Stomach (tissue), 19 donors: ENCODE measurements at places on chromosomes 7 and 10. TPM values are rescaled to one million over a fixed set of nuclear protein-coding genes. Genes with fewer than 3 reads are reported as not detected.

GRCh38 chr10:124696446-124697392 is 47.5 kb downstream of the FAM53B start:
- DNase-seq, result no peak

DNA sequence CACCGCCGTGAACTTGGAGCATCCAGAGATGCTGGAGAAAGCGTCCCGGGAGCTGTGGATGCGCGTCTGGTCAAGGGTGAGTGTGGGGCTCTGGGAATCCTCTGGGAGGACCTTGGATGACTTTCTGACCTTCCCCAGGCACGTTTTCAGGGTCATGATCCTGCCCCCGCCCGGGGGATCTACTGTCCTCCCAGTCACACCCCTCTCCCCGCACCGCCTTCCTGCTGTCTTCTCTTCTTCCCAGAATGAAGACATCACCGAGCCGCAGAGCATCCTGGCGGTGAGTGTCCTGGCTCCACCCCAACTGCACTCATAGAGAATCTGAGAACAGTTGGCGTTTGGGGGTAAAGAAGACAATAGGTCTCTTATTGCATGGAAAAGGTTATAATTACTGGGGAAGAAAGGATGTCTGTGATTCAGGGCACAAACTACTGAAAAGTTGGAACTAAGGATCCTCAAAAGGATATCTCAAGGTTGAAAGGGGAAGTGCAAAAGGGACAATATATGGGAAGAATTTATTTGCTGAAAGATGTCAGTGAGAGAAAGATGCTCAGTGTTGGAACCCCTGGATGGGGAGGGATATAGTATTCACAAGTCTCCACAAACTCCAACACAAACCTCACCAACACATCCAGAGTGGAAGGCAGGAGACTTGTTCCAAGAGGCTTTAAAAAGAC is 1.9 kb downstream of the GSTK1 start:
- DNase-seq, result no peak

The PNLIPRP2 gene
- total RNA-seq, result not detected

GRCh38 chr7:148912758-148913541 is 28.9 kb upstream of the EZH2 start:
- no peak for DNase-seq

DNA sequence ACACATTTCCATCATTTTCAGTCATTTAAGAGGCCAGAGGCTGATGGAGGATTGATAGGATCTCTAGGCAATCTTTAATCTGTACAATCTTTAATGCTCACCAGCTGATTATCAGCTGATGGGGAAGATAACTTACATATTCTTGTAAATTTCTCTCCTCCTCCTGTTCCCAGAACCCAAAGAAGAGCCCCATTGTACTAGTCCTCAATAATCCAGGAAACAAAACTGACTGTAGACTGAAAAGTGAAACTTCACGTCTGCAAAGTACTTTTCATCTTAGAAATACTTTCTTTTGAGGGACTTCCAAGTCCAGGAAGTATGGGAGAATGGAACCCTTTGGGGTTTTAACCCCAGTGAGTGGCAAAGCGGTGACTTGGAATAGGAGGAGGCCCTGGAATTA is 283.3 kb downstream of the FRMD4A start:
- DNase-seq, result no peak

- no peak for DNase-seq
Observed at GRCh38 chr10:22629852-22630233, 84.5 kb downstream of the PIP4K2A start.

The FAM185A gene
- 15.6 TPM for total RNA-seq

The ICA1 gene
- total RNA-seq, result 59.1 TPM

DNA sequence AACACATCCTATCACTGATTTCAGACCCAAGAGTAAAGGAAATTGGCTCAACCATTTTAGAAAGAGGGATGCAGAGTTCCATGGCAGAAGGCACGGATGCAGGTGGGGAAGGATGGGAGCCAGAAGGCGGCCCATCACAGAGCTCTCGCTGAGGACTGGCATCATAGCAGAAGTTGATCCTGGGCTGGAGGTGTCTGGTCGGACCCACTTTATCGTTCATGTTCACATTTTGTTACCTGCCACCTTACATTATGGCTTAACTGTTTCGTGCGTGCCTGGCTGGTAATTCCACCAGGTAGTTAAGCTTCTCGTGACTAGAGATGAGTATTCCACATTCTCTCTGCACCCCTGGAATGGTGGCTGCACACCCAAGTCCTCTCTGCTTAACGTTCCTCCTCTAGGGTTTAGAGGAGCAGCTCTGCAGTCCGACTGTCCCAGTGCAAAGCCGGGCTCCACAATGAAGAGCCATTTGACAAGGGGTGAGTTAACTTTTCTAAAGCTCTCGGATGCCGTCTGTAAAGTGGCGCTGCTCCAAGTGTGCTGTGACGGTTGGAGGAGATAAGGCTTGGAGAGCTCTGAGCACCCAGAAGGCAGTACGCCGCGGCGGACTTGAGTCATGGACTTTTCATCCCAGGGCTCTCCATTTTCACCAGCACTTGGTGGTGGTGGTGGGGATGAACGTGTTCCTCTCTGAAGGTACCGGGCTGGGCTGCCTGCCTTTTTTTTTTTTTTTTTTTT is 157.1 kb upstream of the SHH start:
- DNase-seq, result peak; percentile 67

GRCh38 chr7:22578007-22578733 is 78.2 kb upstream of the STEAP1B start:
- DNase-seq, result no peak

The TLX1 gene
- total RNA-seq, result not detected

DNA sequence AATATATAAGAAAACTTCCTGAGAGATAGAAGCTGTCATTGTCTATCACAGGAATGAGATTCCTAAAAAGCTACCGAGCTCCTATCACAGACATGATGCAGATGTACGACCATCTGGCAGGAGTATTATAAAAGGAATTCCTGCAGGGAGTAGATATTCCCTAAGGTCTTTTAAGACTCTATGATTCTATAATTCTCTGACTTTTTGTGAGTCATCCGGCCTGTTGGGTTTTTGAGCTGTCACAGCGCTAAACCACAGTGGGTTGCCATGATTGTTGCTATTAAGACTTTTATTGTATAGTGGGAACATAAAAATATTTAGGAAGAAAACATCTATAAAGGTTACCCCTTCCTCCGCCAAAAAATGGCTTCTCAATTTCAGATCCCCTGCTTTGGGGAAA is 223.4 kb downstream of the BMPER start:
- DNase-seq, result no peak

The C7orf57 gene
- total RNA-seq, result not detected

DNA sequence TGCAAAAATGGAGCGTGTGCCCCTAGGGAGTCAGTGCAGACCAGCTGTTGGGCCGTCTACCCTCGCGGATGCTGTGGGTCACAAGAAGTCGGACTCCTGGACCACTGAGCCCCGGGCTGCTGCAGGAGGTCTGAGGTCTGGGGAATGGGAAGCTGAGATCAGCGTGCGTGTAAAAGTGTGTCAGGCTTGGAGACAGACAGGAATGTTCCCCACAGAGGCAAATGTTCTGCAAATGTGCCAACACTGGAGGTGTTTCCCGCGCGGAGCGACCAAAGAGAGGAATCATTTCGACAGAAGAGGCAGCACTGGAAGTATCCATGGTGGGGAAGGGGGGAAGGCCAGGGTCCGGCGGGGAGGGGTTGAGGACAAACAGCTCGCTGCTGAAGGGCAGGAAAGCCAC is 643.8 kb upstream of the MGMT start:
- no peak for DNase-seq

- no peak for DNase-seq
Observed at GRCh38 chr10:79180414-79181221, 111.9 kb downstream of the ZMIZ1 start.

DNA sequence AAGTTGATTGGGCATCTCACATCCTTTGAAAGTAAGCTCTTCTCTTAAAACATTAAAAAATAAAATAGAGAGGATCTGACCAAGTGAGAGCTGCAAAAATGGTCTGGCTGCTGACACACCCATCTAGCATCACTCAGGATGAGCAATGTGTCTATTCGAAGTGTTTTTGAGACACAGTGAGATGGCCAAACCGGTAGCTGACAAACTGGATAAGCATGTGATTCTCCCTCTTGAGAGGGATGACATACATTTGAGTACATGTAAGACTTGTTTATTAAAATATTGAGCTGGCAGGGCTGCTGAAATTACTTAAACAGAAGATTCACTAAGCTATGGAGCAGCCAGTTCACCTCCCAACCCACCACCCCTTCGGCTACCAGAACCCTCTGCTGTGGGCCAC is 333.9 kb downstream of the ADRA2A start:
- no peak for DNase-seq

GRCh38 chr10:78549140-78549935 is 515.7 kb downstream of the RPS24 start:
- DNase-seq, result no peak

The PTF1A gene
- not detected for total RNA-seq

The PNLIP gene
- total RNA-seq, result not detected

DNA sequence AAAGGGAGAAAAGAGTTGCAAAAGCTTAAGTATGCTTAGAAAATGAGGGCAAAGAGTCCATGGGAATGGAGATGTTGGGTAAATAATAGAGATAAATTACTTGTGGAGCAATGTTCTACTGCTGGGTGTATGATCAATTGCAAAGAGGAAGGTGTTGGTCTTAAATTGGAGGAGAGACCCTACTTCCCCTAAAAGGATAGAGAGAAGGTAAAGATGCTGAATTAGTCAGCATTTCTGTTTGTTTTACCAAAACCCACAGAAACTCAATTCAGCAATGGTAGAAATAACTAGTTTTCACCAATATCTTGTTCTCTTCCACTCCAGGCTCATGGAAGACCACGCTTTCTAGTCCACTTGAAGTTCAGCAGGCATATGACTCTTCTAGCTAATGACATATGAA is 32.1 kb downstream of the ASB4 start:
- no peak for DNase-seq

The NAPEPLD gene
- total RNA-seq, result 40.2 TPM

GRCh38 chr10:72254813-72255568 is 18.7 kb upstream of the DDIT4 start:
- peak; percentile 93 for DNase-seq

DNA sequence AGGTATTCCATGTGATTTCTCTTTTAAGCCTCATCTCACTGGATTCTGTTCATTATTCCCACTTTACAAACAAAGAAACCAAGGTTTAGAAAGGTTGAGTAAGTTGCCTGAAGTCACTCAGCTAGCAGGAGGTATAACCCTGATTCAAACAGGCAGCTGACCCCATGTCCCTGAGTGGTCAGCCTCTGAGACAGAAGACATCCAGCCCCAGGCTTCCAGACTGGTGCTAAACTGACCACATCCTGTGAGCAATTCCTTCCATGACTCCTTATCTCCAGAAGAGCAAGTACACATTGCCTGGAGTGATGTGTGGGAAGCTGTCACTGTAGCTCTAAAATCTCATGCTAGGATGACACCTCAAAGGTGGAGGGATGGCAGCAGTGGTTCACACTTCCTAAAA is 3.7 kb downstream of the PLPP4 start:
- DNase-seq, result no peak

GRCh38 chr10:14570800-14571199 is 203.9 kb downstream of the FAM107B start:
- no peak for DNase-seq

DNA sequence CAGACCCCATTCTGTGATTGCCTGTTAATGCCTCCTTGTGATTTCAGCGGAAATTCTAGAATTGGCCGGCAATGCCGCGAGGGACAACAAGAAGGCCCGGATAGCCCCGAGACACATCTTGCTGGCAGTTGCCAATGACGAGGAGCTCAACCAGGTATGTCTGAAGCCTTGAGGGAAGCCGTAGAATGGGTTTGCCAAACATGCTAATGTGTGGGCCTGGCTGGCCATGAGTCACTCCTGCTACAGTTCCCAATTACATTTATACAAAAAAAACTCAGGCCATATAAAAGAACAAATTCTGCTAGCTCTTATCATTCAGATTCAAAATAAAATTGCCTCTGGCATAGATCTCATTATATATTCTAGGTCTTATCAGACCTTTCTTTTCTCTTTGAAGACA is 37.4 kb downstream of the MACROH2A2 start:
- DNase-seq, result no peak

DNA sequence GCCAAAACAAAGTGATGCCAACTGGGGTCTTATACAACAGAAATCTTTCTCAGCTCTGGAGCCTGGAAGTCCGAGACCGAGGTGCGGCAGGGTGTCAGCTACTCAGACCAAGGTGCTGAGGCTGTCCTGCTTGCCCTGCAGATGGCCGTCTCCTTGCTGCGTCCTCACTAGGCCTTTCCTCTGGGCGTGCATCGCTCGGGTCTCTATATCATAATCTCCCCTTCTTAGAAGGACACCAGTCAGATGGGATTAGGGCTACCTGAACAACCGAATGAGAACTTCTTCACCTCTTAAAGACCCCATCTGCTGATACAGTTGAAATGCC is 244.7 kb downstream of the EBF3 start:
- DNase-seq, result no peak

GRCh38 chr7:49400891-49401550 is 372.4 kb upstream of the VWC2 start:
- DNase-seq, result no peak

DNA sequence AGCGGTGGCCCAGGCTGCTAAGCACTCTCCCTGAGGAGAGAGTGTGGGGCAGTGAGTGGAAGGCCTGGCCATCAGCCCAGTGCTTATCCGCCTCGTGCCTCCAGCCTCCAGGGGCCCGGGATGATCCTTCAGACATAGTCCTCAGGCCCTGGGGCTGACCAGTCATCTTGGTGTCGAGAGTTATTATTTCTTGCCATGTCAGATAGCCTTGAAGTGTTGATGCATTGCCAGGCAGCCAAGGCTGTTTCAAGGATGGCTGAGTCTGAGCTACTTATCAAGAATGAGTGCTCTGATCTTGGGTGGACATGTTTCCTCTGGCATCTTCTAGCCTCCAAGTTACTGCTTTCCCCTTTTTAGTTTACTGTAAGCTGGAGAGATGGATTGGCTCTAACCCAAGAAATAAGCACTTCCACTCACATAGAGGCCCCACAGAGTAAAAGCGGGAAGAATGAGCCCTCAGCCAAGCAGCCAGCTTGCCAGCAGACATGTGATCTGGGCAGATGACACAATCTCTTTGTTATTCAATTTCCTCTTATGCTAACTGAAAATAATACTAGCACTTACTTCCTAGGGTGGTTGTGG is 136.5 kb upstream of the NAMPT start:
- DNase-seq, result peak; percentile 87

GRCh38 chr7:79876848-79877252 is 257.8 kb upstream of the GNAI1 start:
- no peak for DNase-seq

DNA sequence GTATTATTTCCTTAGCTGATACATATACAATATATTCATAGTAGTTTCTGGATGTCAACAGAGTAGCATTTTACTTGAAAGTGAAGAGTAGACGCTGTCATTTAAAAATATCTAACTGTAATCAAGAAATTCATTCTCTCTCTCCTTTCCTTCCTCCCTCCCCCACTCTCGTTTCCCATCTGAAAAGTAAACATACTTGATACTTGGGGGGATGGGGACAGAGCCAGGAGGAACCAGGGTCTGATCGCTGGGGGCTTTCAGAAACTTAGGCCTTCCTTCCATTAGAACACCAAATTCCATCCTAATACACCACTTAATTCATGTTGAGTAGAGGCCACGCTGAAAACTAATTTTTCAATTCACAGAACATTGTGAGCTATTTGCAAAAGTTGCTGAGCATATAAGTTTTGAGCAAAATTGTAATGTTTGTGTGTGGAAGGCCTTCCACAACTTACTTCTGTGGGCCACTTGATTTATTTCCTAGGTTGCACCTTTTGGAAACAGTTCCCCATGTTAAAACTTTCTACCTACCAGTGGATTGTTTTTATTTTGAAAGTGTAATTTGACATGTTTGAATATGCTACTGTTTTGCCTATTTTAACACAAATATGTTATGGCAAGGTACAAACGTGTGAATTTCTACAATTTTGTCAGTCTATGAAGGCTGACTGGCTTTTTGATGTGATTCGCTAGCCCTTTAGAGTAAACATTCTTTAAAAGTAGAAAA is 35.2 kb downstream of the CNPY1 start:
- no peak for DNase-seq
